ENCODE measurements at places on chromosomes 16 and 17.

GRCh38 chr16:64343061-64343819 is 778.6 kb downstream of the CDH11 start:
- DNase-seq, result no peak

DNA sequence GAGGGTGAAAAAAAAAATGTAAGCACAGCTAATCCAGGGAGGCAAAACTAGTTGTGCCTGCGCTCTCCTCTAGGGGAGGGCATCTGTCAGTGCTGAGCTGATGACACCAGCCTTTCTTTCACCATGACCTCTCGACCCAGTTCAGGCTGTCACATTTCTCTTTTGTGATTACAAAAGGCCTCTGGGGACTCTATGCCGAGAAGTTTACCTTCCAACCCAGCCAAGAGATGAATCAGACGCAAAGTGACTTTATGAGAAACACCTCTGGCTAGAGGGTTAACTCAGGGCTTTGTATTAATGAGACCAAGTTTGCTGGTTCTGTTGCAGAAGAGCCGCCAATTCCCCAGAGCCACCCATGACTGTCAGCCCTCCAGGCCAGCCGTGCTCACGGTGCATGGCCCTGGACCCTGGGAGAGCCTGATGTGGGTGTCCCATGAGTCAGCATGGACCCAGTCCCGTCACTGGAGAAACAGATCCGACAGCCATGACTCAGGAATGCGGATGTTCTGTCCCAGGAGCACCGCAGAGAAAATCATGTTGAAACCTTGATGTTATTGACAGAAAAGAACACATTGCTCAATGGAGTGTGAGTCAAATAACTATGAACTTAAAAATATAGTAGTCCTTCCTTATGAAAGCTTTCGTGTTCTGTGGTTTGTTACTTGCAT is 437.2 kb downstream of the HS3ST3B1 start:
- DNase-seq, result peak; percentile 99

GRCh38 chr17:3440451-3440850 is 6.8 kb upstream of the OR1E2 start:
- DNase-seq, result no peak

- no peak for DNase-seq
Measured at GRCh38 chr16:31477220-31478216, 5.4 kb upstream of the SLC5A2 start.

- DNase-seq, result no peak
Measured at GRCh38 chr17:80890196-80890920, 101.3 kb upstream of the CHMP6 start.

DNA sequence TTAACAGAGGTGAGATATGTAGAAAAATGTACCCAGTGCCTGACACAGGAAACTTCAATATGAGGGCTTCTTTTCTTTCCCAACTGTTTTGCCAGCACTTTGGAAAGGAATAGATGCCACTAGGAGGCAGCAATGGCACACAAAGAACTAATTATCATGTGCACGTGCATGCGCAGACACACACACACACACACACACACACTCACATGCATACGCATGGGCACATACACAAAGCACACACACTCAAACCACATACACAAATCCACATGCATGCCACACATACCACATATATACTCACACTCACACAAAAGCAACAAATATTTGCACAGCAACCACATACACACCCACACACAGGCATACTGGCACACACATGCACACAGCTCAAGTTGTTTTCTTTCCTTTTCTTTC is 8.8 kb upstream of the CEP112 start:
- DNase-seq, result peak; percentile 74

GRCh38 chr17:6269478-6269877 is 165.4 kb downstream of the AIPL1 start:
- peak; percentile 35 for DNase-seq

GRCh38 chr16:76681296-76681695 is 404.1 kb downstream of the CNTNAP4 start:
- no peak for DNase-seq

DNA sequence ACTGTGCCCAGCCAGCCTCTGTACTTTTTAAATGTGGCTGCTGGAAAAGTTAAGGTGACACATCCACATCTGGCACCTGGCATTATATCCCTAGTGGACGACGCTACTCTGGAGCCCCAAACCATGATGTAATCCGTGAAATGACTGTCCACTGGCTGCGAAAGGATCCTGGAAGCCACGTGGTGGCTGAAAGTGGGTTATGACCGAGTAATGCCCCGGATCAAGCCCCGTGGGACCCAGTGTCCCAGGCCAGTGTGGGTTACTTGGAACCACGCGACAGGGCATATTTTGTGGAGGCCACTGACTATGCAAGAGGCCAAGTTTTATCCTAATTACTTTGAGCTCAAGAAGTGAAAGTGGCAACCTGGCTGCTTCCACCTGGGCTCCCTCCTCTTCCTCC is 79.6 kb downstream of the PGS1 start:
- DNase-seq, result no peak

- no peak for DNase-seq
Measured at GRCh38 chr16:27539120-27539519, 10.6 kb downstream of the GTF3C1 start.

All from EL (cell line).